ENCODE measurements at places on chromosomes 2 and 18. TPM values are rescaled to one million over a fixed set of nuclear protein-coding genes. Genes with fewer than 3 reads are reported as not detected.

DNA sequence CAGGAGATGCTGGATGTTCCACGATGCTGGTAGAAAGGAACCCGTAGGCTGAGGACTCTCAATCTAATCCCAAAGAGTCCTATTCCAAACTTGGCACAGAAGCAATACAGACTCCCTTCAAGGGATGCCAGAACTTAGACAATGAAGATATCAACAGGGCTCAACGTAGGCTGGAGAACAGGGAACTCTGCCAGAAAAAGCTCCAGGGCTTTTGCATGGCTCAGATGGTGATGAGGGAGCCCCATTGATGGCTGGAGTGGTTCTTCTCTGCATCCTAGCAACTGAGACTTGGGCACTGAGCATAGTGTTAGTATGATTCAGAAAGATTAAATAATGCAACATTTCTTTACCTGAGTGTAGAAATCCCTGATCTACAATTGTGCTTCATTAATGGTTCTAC, 117.2 kb upstream of the NCK2 start:
- DNase-seq: no peak

DNA sequence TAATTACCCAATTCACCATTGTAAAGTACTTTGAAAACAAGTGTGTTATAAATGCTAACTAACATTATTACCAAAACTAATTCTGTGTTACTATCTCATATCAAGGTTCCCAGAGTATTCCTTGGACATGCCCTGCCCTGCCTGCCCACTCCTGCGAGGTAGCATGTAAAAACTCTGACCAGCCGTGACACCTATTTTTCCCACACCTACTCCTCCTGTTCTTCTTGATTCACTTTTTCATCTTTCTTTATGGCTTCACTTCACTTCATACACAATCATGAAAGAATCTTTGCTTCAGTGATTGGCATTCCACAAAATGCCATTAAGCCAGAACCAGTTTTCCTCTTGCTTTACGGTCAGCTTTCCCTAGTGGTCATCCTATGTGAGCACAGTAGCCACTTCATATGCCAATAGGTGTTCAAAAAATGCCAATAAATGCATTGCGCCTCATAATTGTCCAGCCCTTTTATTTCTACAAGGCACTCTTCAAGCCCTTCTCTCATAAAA, 42.6 kb upstream of the SETBP1 start:
- no peak for DNase-seq

DNA sequence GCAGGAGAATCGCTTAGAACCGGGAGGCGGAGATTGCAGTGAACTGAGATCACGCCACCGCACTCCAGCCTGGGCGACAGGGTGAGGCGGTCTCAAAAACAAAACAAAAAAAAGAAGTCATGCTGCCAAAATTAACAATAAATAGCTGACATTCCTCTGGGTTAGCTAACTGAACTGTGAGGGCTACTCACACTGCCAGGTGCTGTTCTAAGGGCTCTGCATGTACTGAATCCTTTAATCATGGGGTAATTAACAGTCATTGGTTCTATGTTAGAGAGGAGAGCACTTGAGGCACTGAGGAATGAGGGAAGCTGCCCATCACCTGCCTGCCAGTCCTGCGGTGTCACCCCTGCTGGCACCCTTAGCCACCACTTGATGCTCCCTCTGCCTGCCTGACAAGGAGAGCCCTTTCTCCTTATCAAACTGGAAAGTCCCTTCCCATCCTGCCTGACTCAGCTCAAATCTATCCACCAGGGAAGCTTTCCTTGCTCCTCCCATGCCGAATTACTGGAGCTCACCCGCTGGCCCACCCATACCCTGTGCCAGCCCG, 73.0 kb upstream of the RIOK3 start:
- no peak for DNase-seq

DNA sequence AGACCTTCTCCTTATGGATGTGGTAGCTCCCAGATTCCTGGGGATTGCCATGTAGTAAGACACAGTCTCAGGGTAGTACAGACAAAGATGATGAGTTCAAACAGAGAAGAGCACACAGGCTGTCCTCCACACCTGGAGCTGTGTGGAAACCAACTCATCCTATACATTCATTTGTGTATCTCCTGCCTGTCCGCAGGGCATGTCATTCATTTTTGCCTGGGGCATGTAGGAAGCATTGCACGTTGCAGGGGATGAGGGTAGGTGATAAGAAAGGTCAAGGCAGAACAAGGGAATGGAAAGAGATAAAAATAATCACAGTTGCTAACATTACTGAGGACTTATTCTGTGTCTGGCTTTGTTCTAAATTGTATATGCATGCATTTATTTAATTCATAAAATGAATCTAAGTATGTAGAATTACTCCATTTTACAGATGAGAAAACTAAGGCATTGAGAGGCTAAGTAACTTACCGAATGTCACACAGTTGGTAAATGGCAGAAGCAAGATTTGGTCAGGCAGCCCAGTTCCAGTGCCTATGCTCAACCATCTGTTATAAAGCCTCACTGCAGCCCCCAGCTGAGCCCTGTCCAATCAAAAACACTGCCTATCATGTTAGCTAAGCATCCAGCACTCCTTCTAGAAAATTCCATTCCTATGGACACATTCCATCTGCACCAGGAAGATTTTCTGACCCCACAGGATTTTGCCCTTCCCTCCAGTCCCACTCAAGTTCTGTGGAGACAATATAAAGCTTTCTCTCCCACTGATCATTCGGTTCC, 81.0 kb downstream of the SUMO1 start:
- no peak for DNase-seq

GRCh38 chr2:150165988-150166312, 321.5 kb downstream of the RND3 start:
- no peak for DNase-seq

GRCh38 chr18:36381075-36381474, 83.6 kb downstream of the FHOD3 start:
- DNase-seq: no peak

- DNase-seq: no peak
Measured at GRCh38 chr2:186717320-186718007, 23.6 kb downstream of the FAM171B start.

- DNase-seq: peak; percentile 72
Measured at GRCh38 chr2:189629531-189630453, 31.5 kb upstream of the ASNSD1 start.

GRCh38 chr2:173090276-173090877, 14.7 kb downstream of the MAP3K20 start:
- no peak for DNase-seq

GRCh38 chr2:120150040-120150482, 73.1 kb downstream of the TMEM185B start:
- DNase-seq: no peak

GRCh38 chr2:171086352-171087290, 74.1 kb downstream of the TLK1 start:
- peak; percentile 24 for DNase-seq

DNA sequence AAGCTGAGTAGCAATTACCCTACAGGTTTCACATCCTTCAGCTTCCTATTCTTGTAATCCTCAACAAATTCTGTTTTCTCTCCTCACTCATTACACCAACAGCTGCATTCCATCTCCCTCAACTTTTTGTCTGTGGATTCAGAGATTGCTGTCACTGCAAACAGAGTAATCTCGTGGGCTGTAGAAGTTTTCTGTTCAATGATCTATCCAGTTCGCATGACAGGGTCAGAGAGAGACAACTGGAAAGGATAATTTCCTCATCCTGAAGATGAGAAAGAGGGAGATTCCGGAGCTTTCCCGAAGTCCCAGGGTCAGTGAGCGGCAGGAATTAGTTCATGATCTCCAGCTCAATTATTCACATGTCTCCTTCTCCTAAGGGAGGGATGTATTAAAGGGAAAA, 75.7 kb downstream of the MYO5B start:
- no peak for DNase-seq

GRCh38 chr2:23563673-23564614, 179.0 kb downstream of the KLHL29 start:
- no peak for DNase-seq

DSG3 gene
- not detected for total RNA-seq

STPG4 gene
- total RNA-seq: 0.67 TPM

ITGB1BP1 gene
- total RNA-seq: 74.0 TPM

Measured in left lung (tissue), 14 donors.